ENCODE measurements at places on chromosomes 5 and 9.

DNA sequence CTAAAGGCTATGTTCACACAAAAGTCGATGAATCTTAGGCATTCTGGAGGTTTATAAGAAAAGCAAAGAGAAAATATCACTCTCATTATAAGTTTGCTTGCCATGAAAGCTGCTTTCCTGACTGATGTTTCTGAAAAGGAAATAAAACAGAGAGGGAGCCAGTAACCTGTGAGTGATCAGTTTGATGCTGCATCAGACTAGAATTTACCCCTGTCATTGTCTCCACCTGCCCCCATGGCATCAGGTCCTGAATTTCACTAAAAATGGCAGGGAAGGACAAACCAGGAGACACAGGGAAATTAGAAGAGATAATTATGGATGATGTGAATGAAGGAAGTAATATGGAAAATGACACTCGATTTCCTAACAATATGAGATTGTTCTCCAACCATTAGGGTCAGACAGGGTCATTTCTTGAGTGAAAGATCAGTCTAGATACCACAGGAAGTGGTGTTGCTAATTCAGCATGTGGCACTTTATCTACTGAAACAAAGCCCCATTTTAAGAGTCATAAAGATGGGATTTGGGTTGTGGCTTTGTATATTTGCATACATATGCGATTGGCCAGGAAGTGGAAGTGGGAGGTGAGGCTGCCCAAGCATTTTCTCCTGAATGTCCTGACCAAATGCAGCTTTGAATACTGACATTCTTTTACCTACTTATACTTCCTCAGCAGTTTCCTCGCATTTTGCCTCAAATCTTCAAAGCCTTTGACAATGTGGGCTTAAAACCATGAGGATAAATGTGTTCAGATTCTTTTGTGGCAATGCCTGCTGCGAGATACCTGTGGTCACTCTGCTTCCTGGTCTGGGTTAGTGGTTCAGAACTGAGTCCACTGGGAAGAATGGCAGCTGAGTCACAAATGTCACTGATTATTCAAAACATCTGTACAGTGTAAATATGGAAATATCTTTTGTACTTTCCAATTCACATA, 29.7 kb downstream of the MEGF10 start:
- peak; percentile 35 for DNase-seq

DNA sequence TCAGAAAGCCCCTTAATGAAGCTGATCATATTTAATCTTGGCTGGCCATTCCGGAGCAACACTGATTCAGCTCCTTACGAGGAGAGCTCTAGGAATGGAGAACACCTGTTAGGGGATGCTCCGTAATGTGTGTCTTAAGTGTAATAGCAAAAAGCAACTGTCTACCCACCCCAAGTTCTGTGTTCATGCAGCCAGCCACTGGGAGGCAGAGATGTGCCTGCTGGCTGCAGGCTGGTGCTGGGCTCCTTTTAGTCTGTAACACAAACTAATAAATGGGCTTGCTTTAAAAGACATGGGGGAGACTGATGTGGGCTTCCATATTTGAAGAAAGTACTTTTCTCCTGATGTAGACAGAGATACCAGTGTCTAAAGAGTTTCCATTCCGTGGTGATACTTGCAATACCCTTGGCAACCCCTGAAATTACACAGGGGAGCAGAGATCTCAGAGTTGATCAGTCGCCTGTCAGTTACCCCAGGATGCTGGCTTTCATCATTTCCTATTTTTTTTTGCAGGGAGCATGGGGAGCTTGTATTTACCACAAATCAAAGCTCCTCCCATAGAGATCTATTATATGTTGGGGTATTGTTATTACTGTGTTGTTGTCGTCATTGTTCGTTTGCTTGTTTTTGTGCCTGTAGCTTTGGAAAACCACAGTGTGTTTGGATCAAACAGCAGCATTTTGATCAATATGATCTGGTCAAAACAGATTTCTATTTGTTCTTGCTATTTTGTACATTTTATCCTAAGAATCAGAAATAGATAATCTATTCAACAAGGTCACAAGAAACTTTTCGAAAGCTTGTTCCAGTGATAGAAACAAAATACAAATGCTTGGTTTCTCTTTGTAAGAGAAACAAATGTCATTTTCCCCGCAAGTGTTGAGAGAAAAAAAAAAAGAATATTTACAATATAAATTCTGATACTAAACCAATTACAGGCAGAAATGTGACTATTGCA, 65.8 kb downstream of the MTX3 start:
- DNase-seq = no peak

- DNase-seq = peak; percentile 61
These were observed 115.7 kb downstream of the UGCG start for GRCh38 chr9:112012026-112012902.

DNA sequence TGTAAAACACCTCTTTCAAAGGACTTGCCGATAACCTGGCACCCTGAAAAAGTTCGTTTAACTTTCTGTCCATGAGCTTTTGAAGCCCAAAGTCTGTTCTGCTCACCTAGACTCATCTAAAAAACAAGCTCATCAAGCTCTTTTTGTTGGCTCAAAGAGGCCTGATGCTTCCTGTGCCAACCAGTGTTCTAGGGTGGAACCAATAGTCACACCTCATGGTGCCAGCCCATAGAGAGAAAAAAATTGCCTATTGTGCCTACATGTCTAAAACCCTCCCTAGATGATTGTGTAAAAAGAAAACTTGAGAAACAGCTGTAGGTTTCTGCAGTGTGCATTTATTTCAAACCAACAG, 4.7 kb downstream of the SH3RF2 start:
- DNase-seq = no peak
